ENCODE measurements at places on chromosomes 5 and 9.

- DNase-seq: no peak
These were observed 1.0 kb upstream of the TLE1 start for GRCh38 chr9:81690251-81690851.

DNA sequence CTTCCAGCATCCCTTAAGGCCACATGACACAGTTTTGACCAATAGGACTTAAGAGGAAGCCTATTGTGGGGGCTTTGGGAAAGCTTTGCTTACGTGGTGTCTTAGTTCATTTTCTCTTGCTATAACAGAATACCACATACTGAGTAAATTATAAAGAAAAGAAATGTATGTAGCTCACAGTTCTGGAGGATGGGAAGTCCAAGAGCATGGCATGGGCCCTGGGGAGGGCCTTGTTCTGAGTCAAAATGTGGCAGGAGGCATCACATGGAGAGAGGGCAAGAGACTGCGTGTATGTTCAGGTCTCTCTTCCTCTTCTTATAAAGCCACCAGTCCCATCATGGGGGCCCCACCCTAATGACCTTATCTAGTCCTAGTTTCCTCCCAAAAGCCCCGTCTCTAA is 68.6 kb upstream of the CPEB4 start:
- no peak for DNase-seq

DNA sequence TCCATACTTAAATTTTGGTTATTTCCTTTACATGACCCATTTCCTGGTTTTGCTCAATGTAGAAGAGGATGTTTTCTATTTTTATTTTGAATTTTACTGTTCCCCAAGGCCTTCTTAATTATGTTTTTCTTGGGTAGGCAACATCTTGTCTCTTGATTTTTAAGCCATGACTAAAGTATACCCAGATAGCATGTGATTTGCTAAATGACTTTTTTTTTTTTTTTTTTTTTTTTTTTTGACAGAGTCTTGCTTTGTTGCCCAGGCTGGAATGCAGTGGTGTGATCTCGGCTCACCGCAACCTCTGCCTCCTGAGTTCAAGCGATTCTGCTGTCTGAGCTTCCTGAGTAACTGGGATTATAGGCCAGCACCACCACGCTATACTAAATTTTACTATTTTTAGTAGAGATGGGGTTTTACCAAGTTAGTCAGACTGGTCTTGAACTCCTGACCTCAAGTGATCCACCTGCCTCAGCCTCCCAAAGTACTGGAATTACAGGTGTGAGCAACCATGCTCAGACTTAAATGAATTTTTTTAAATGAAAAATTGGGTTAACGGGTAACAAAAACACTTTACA is 198.6 kb upstream of the DAB2 start:
- no peak for DNase-seq

DNA sequence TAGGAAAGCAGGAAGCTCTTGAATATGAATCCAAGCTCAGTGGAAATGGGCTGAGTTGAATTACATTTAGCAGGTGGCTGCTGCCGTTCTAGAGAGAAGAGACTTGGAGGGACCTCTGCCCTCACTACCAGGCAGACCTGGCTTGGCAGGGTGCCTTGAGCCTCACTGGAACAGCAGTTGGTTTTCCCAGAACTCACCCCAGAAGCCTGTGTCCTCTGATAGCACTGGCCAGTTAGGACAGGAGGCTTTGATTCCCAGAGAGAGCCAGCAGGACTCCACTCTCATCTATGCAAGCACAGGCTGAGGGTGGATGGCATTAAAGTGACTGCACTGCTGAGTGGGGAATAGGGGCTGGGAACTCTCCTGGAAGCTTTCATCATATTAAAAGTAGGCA is 54.8 kb downstream of the PWWP2A start:
- DNase-seq: no peak

GRCh38 chr5:82058710-82059109 is 86.9 kb downstream of the ATG10 start:
- no peak for DNase-seq

Data from activated naive CD4-positive, alpha-beta T cell (primary cell).